ENCODE measurements at places on chromosomes 12 and 14. TPM values are rescaled to one million over a fixed set of nuclear protein-coding genes. Genes with fewer than 3 reads are reported as not detected.

GRCh38 chr12:47356129-47356700, 276.5 kb upstream of the AMIGO2 start:
- no peak for DNase-seq

DNA sequence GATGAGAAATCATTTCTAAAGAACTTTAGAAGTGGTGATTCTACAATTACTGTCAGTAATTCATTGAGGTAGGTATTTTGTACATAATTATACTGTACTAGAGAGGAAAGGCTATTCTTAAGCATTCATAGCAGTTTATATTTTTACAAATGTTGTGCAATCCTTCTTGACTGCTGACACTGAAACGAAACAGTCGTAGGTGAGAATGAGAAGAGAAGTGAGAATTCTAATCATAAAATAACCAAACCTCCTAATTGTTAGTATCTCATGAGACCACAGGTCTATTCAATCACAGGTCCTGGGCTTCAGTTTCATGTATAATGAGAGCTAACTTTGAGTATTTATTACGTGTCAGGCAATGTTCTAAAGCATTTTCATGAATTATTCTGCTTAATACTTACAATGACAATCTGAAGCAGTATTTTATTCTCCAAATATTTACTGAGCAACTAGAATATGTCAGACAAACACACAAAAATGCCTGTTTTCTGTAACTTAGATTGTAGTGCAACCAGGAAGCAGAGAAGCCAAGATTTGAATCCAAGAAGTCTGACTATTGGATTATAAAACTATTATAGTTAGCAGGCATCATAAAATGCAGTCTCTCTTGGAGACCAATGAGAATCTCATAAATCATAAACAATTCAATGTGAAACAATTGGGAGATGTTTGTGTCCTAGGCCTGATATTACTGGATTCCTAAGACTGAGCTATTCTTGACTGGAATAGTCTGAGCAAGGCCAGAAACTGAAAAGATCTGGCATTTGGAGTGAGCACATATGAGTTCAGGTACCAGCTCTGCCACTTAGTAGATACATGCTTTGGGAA, 24.3 kb downstream of the RERG start:
- DNase-seq: no peak

DNA sequence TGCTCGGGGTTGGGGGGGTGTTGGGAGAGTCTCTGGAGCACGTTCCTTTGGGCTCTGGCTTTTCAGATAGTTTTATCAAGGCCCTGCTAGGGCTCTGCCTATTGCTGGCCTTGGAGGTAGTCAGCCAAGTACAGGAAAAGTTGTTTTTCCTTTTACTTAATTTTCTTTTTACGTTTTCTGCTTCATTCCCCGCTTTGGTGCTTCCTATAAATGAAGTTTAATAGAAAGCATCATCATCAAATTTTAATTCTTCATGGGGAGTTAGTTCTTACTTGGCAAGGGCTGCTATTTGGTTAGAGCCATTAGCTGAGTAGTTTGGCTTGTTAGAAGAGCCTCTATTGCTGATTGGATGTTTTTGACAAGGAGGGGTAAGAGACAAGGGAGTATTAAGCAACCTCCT, 15.1 kb upstream of the ADAM21 start:
- DNase-seq: no peak

- no peak for DNase-seq
Observed at GRCh38 chr12:29234552-29234951, 85.5 kb downstream of the FAR2 start.

The SCN8A gene
- total RNA-seq: 12.7 TPM

The SLC38A4 gene
- not detected for total RNA-seq

The BCDIN3D gene
- 4.5 TPM for total RNA-seq

The RFX4 gene
- not detected for total RNA-seq

The ALX1 gene
- total RNA-seq: not detected

The MYF6 gene
- not detected for total RNA-seq

The LALBA gene
- not detected for total RNA-seq

The IFNG gene
- total RNA-seq: not detected
